ENCODE measurements at places on chromosomes 12 and 14.

- DNase-seq = no peak
These were observed 22.0 kb downstream of the TTC9 start for GRCh38 chr14:70663707-70664179.

GRCh38 chr12:29081101-29081500 is 68.0 kb upstream of the FAR2 start:
- no peak for DNase-seq

DNA sequence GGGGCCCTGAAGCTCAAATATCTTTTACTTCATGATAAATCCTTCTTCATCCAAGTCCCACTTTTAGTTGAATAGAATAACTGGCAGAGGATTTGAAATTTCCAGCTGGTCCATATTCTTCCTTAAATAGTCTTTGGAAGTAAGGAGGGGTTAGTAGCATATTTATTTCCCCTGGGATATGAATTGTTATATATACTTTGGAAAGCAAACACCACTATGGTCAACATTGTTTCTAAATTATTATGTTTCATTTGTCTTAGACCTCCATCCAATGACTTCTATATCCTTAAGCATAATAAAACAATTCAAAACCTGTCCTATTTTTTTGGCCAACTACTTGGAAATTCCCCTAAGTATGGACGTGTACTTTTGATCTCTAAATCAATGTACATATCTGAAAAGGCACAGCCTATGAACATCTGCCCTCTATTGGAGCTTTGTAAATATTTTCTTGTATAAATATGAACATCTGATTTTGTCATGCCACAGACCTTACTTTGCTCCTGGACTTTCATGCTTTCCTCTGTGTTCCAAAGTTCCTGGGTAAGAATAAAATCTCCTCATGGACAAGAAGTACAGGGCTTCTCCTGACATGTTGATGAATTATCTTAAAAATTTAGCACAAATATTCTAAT is 1212.0 kb downstream of the GALC start:
- no peak for DNase-seq

DNA sequence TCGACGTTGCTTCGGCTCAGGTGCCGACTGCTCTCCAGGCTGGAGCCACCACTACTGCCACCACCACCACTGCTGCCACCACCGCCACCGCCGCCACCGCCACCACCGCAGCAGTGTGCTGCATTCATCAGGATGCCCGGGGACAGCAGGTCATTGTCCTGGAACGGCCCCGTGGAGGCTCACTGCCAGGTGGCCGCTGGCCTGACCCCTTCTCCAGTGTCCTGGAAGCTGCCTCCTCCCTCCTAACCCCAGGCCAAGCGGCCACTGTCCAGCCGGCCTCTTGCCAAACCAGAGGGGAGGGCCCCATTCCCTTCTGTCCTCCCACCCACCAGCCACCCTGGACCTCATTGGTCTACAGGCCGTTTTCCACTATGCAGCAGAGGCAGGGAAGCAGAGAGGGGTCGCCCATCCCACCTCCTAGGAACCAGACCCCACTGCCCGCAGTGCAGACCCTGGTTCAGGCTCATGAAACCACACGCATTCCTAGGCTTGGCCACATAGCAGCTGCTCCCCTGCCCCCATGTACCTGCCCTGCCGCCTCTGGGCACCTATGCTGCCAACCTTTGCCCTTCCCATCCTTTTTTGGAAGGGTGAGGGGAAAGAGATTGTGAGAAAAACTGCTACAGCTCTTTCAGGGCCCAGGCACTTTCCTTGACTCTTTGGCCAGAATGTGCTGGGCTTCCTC is 15.2 kb downstream of the ARL6IP4 start:
- no peak for DNase-seq

- no peak for DNase-seq
These were observed 9.1 kb downstream of the CREBL2 start for GRCh38 chr12:12620730-12621315.

DNA sequence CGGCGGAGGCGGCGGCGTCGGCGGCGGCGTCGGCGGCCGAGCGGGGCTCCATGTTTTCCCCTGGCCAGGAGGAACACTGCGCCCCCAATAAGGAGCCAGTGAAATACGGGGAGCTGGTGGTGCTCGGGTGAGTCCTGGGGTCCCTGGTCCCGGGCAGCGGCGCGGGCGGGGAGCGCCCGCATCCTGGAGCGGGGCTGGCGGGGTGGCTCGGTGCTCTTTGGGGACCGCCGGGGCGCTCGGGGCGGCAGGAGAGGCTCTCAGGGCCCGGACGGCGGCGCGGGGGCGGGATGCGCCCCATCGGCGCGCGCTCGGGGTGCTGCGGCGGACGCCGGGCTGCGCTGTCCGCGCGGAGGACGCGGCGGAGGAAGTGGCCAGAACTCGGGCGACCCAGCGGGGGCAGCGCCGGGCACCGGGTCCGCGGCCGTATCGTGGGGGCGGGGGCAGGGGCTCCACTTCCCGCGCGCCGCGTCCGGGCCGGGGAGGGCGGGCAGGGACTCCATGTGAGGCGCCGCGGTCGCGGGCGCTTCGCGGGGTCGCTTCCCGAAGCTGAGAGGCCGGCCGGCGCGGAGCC is 485 bp downstream of the PELI2 start:
- no peak for DNase-seq

GRCh38 chr12:140162-140561 is 73.6 kb downstream of the IQSEC3 start:
- DNase-seq = no peak

GRCh38 chr12:96886998-96887677 is 19.9 kb upstream of the NEDD1 start:
- no peak for DNase-seq

DNA sequence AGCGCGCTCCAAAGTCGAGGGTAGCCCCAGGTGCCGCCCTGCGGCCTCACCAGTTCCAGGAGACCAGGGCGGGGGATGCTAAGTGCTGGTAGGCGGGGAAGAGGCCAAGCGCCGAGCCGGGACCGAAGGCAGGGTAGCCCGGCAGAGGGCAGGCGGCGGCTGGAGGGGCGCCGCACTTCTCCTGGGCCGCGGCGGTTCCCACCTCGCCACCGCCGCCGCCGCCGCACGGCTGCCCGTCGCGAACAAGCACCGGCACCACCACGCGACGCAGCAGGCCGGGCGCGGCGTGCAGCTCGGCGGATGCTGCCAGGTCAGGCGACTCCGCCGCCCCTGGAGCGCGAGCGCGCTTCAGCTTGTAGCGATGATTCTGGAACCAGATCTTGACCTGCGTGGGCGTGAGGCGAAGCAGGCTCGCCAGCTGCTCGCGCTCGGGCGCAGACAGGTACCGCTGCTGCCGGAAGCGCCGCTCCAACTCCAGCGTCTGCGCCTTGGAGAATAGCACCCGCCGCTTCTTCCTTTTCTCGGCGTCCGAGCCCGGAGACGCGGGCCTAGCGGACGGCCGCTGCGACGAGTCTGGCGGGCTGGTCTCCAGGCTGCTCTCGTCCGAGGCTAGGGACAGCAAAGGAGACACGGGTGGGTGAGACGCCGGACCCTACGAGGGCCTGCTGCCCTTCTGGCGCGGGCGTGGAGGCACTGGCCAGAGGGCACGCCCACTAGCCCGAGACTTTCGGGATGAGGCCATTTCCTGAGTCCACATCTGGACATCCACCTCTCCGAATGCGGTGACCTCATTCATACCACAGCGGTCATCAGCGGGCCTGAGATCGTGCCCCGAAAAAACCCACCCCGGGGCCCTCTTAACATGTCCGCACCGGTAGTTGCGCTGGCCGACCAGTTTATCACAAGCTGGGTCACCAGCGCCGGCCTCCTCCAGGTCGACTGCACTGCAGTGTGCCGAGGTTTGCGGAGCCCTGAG is 1.3 kb downstream of the NKX2-8 start:
- DNase-seq = no peak

- DNase-seq = peak; percentile 26
These were observed 12.5 kb downstream of the TM7SF3 start for GRCh38 chr12:27001663-27002062.

DNA sequence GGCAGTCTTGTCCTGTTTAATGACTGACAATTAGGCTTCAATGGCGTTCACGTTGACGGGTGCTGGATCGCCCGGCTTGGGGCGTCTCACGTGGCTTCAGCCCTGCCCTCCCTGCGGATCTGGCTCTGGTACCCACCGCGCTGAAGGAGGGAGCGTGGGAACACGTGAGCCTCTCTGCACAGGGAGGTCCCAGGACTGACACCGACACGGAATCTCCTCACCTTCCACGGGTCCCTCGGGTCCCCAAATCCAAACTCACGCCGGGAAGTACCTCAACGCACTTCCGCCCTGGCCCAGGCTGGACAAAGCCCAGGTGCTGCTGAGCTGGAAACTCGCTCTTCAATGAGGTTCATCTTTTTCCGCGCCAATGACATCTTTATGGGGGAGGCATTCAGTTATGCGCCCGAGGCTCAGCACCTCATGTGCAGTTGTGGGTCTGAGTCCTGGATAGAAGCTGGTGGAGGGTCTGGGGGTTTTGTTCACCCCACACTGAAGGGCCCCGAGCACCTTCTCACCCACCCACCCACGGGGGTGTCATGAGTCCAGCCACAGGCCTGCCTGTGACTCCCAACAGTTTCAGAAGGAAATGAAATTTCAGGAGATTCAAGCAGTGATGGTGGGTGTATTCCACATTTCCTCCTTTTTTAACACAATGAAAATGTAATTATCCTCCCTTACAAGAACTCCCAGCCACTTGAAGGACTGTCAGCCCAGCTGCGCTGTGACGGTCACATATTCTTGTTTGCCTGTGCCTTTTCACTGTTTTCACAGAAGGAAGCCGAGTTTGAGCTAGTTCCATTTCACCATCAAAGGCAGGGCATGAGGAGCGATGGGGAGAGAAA is 251.7 kb upstream of the SFSWAP start:
- no peak for DNase-seq

GRCh38 chr12:28787151-28787550 is 361.9 kb upstream of the FAR2 start:
- DNase-seq = no peak

- DNase-seq = no peak
These were observed at the start of gene SLC22A17 for GRCh38 chr14:23352506-23353432. Gene SLC22A17, minus strand, starts transcription at chr14:23352887.

- DNase-seq = peak; percentile 35
These were observed 12.0 kb upstream of the NUDT14 start for GRCh38 chr14:105192866-105193731.

DNA sequence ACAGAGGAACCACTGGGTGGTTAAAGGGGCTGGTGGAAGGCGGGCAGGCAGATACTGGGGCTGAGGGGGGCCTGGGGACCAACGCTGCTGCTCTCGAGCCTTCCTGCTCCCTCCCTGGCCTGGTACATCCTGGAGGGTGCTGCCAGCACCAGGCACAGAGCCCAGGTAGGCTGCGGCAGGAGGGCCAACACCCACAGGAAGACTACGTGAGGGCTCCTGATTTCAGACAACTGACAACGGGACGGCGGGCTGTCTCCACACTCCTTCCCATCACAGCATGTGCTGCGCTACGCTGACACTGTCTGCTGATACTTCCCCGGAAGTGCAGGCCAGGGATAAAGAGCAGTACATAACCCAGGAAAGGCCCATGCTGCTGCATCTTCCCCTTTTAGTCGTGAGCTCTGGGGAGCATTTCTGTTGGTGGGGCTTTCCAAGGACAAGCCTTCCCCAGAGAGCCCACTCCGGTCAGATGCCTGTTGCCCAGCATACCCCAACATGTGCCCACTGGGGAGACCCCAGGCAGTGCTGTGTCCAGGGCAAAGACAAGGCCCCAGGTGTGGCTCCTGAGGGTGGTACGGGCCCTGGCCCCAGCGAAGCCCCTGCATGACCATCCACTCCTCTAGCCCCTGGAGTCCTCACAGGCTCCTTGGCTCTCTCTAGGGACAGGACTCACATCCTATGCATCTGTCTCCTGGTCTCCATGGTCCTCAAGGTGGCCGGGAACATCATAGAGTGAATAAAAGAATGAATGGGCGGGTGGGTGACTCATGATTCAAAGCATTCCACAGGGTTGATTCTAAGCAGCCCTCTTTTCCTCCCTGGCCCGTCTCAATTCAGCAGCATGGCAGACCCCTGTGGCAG is 38.0 kb downstream of the CHGA start:
- no peak for DNase-seq

- no peak for DNase-seq
These were observed 275.7 kb upstream of the CRY1 start for GRCh38 chr12:107369006-107369405.

- DNase-seq = no peak
These were observed 210.6 kb upstream of the RTL1 start for GRCh38 chr14:101113835-101114725.

GRCh38 chr14:104376202-104377140 is 203.1 kb upstream of the C14orf180 start:
- DNase-seq = no peak

- no peak for DNase-seq
These were observed 150.6 kb downstream of the BCL11B start for GRCh38 chr14:99121319-99121875.

GRCh38 chr14:72476657-72477499 is 417.0 kb downstream of the DPF3 start:
- peak; percentile 99 for DNase-seq

GRCh38 chr12:20369305-20370013 is 1.1 kb downstream of the PDE3A start:
- no peak for DNase-seq
